ENCODE measurements at places on chromosomes 13 and 19.
A peak's percentile ranks its signal among the peaks of the same experiment; 100 is the strongest.

DNA sequence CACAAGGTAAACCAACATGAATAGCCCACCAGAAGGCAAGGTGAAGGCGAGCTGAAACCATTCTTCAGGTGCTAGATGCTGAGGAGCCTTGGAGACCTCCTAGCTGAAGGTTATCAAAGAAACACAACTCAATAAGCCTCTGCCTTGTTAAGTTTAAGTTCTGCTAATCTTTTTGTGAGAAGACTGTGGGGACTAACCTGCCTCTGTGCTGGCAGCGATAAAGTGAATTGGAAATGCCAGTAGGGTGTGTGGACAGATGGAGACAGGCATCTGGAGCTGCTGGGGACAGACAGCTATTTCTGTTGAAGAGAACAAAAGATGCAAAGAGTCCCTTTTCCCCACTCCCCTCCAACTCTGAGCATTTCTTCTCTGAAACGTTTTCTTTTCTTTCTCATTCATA is 33.5 kb upstream of the FLT1 start:
- no peak for DNase-seq

DNA sequence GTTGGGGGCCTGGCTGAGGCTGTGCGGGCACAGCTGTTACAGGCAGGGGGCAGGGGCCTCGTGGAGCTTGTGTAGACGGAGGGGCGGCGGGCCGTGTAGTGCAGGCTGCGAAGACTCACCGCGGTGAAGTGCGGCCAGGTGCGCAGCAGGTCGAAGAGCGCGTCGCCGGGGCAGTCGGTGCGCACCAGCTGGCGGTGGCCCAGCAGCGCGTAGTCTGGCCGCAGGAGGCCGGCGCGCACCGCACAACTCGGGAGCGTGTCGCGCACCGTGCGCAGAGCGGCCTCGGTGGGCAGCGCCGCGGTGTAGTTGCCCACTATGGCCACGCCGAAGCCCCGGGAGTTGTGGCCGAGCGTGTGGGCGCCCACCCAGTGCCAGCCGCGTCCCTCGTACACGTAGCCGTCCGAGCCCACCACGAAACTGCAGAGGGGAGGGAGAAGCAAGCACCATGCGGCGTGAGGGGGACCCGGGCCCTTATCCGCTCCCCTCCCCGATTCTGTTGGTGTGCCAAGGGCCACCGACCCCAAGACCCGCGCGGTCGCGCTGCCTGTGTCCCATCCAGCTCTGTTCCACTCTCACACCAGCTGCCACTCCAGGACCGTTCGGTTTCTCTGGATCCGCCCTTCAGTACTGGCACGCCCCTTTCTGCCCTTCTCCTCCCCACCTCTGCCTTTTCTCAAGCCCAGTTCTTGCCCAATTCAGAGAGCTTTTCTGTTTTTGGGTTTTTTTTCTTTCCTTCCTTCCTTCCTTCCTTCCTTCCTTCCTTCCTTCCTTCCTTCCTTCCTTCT is 5.4 kb upstream of the RASAL3 start:
- peak; percentile 51 for DNase-seq

DNA sequence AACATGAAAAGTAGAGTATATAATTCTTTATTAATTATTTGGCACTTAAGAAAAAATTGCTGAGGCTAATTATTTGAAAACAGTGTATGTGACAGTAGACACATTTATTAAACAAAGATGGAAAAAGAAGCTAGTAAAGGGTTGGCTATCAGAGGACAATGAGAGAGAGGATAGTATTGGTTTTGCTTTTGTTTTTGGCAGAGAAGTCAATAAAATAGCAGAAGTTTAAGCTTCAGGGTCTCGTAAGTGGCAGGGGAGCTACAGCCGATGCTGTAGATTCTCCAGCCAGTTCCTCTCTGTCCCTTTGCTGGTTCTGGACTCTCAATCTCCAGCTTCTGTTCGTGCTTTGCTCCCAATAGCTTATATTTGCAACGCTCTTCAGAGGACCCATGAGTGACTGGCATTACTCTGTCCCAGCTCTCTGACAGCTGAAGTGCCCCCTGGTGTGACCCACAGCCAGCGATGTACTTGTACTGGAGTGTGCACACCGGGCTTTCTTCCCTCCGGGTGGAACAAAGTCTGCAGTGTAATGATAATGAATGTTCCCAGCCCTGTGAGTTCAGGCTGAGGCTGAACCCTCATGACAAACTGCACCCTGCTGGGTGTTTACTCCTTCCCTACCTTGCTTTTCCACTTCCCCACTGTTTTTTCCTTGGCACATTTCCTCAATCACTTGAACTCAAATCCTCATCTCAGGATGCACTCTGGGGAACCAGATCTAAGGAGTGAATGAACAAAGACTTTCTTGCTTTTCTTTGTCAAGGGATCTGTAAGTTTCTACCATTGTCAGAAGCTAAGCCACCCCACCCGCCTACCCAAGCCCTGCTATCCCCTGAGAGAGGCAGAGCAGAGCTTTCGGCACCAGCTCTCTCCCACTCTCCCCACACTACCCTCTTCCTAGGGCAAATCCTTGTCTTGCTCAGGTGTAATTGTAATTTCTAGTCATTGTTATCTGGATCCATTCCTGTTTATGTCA is 254.8 kb downstream of the LHFPL6 start:
- DNase-seq = no peak

- no peak for DNase-seq
Measured at GRCh38 chr13:50584856-50585580, 258.5 kb downstream of the DLEU7 start.

- DNase-seq = no peak
Measured at GRCh38 chr13:89269737-89270136, 1598.6 kb downstream of the SLITRK5 start.

- no peak for DNase-seq
Measured at GRCh38 chr13:80558074-80558473, 217.1 kb upstream of the SPRY2 start.
